ENCODE measurements at places on chromosomes 4 and X.

DNA sequence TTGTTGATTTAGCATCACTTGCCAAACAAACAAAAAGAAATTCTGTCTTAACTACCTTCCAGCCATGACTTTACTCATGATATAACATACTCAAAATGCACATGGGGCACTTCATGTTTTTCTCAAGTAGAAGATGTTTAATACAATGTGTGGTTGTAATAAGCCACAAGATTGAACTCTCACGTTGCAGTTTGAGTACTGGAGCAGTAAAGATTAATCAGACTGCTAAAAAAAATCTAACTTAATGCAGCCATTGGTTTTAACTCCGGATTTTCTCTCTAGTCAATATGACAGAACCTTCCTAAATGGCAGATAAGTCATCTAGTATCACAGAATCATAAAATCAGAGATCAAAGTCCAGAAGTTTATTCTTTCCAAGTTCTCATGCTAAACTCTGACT, 117.9 kb downstream of the SH3KBP1 start:
- no peak for DNase-seq

GRCh38 chrX:64976673-64977040, 407 bp upstream of the ZC4H2 start:
- no peak for DNase-seq

- no peak for DNase-seq
Measured at GRCh38 chr4:29805916-29806480, 914.2 kb upstream of the PCDH7 start.

DNA sequence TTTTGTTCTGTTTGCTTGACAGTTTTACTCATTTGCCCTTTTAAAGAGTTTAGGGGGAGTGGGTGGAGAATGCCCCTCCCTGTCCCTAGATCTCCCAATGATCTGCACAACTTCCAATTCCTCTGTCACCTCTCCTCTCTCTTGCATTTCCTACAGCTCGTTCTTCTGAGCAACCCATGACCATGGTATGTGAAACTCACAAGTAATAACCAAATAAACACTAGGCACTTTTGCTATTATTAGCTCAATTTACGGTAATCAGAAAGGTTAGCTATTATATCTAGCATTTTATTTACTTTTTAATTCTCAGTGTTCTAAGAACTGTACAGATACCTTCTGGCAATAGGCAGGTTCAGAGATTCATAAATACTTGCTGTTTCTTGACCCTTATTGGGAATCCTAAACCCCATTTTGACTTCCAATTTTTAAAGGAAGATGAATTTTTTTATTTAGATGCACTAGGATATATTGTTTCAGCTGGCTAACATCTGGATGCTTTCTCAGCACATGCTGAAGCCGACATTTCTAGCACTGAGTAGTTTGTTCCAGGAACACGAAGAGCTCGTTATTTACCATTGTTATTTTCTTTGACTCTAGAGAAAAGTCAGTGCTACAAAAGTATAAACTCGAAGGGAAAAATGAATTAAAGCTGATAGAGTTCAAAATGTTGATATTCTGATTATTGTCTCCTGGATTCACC, 194.7 kb upstream of the TLL1 start:
- DNase-seq = no peak

- no peak for DNase-seq
Measured at GRCh38 chrX:19554786-19555185, 39.5 kb upstream of the MAP3K15 start.

DNA sequence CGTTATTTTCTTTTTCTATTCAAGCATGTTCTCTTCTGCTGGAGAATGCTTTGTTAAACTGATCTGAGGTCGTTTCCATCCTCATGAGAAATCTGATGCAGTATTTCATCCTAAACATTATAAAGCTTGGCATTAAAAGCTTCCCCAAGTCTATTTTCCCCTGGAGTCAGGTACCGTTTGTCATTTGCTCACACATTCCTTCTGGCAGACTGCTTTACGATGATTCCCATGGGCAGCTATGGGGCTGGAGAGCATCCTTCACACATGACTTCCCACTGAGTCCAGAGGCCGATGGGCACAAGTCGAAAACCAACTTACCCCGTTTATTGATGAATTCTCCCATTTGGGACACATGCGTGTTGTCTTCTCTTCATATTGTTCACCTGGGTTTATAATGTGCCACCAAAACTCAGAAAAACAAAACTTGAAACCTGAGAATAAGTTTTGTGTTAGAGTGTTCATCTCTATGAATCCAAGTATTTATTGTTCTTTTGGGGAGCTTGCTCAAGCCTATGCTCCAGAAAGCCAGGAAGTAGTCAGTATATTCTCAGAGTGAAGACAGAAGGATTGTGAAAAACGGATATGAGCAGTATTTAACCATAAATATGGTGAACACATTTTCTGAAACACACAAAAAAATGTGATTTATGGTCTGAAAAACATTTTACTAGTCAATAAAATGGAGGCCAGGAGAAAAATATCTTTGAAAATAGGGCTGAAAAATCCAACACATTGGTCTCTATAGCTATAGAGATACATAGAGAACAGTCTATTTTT, 298.8 kb upstream of the NOCT start:
- DNase-seq = no peak

DNA sequence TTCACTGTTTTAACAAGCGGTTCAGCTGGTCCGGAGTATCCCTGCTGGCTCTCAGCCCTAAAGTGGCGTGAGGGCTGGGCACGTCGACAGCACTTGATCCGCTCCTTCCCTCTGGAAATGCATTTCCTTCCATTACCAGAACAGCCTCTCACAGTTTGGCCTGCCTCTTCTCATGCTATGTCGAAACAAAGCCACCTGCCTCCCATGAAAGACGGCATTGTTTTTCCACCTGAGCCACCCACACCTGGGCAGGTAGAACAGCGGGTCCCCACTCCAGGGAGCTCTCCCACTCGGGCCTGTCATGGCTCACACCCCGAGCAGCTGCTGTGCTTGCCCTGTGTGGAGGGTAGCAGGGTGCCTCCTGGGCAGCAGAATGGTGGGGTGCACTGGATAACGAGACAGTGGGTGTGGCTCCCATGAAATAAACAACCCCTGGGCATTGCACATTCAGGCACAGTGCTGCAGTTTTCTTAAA, 86.2 kb downstream of the FHDC1 start:
- DNase-seq = no peak

Measured in NCI-H2227 treated with DMSO at 0.1 percent for 48 hours (cell line).